ENCODE measurements at places on chromosomes 1 and 21.

- no peak for DNase-seq
Observed at GRCh38 chr1:155042789-155043188, 8.3 kb upstream of the ADAM15 start.

DNA sequence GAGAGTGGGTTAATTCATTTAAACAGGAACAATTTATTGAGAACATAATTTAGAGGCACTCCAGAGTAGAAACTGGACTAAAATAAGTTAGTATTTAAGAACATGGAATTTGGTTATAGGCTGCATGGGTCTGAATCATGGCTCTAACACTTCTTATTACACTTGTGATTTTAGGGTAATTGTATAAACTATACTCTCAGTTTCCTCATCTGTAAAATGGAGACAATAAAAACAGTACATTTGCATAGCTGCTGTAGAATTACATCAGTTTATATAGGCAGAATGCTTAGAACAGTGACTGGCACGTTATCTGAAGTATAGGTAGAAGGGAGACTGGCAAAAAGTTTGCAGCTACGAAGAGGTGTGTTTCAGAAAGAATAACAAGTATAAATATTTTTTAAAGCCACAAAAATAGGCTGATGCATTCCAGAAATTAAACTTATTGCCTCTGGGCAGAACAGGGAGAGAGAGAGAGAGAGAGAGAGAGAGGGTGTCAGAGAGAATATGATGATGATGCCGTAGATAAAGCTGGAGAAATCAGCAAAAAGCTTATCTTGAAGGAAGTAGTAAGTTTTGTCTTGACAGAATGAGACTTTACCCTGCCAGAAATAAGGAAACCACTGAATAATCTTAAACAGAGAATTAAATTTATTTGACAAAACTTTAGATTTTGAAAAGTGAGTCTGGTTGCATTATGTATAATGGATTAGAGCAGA, 8.1 kb upstream of the OR6K3 start:
- DNase-seq = no peak

DNA sequence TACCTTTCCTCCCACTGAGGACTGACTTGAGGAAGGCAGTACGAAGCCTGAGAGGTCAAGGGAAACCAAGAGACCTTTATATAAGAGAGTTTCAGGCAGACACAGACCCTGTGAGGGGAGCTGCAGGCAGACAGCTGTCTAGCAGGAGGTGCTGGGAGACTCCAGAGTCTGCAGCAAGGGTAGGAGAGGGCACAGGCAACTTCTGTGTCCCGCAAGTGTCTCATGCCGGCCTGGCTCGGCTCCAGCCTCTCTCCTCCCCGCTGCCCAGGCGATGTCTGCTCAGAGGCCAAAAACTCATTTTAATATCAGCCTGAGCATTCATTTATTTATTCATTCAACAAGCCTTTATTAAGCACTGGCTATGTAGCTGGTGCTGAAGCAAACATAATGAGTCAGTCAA, 83.0 kb downstream of the KIRREL1 start:
- no peak for DNase-seq

DNA sequence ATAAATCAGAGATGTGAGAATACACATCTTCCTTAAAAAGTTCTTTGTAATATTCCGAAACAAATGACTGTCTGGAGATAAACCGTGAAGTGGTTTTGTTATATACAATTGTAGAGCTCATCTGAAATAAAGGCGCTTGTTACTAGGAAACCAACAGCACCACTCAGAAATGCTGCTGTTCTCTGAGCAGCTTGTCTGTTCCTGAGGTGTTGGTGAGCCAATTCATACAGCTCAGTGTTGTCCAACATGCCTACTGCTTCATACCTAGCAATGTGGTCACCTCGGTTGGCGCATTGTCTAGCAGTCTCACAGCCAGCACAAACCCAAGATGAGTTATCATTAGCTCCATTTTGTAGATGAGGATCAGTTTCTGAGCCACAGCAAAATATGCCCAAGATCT, 44.4 kb downstream of the GFI1 start:
- no peak for DNase-seq

- DNase-seq = peak; percentile 36
Observed at GRCh38 chr1:64956733-64957441, 9.5 kb downstream of the JAK1 start.

- no peak for DNase-seq
Observed at GRCh38 chr1:153688276-153688675, 9.8 kb downstream of the NPR1 start.

- no peak for DNase-seq
Observed at GRCh38 chr1:183032122-183032921, 9.1 kb downstream of the LAMC1 start.

DNA sequence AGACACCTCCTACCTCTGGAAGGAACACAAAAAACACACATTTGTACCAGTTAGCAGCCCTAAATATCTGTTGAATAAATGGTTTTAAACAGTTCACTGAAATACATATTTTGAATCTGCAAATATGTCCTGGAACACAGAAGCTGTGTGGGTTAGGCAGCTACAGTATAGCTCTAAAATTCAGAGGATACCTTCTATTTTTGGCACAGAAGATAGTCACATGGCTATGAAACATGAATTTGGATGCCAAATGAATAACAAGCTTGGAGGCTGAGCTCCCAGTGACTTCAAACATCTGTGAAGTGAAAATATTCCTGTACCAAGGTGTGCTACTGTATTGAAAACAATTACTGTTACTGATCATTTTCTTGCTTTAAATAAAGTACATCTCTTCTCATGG, 391.5 kb upstream of the ADGRL2 start:
- no peak for DNase-seq

- no peak for DNase-seq
Observed at GRCh38 chr1:71351438-71351837, 270.6 kb upstream of the ZRANB2 start.

DNA sequence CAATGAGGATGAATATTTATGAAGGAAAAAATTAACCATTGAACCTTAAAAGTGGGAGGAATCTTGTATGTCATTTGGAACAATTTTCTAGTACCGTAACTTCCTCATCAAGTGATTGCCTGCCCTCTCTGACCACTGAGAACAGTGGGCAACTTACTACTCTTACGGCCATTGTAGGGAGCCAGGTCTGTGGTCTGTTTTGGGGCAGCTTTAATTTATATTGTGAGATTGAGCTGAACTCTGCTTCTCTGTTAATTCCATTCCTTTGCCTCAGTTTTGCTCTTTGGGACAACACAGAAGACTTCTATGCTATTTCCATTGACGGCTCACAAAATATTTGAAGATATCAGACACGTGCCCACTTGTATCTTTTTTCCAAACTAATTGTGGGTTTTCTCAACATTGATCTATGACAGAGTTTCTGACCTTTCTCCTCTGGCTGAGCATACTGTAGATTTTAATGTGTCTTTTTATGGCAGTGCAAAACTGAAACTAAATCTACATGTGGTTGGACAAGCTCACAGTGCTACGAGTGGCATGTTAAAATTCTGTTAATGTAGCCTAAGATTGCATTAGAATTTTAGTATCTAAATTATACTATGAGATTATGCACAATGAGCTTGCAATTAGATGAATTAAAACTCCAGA, 27.8 kb upstream of the ZNF281 start:
- no peak for DNase-seq

DNA sequence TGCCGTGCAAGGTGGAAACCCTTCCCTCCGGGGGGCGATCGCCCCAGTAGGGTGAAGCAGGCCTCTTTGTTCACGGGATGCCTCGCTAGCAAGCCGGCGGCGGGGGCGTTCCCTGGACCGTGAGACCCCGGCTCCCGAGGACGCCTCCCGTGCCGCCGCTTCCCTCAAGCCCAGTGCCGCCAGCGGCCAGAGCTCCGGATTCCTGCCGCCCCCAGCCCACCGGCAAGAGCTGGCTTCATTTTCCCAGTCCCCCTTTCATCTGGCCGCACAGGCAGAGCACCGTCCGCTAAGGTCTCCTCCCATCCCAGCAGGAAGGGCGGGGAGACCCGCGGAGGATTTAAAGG, 16.3 kb downstream of the IER5 start:
- no peak for DNase-seq

- DNase-seq = peak; percentile 55
Observed at GRCh38 chr1:156750191-156750672, 1.2 kb downstream of the HDGF start.

DNA sequence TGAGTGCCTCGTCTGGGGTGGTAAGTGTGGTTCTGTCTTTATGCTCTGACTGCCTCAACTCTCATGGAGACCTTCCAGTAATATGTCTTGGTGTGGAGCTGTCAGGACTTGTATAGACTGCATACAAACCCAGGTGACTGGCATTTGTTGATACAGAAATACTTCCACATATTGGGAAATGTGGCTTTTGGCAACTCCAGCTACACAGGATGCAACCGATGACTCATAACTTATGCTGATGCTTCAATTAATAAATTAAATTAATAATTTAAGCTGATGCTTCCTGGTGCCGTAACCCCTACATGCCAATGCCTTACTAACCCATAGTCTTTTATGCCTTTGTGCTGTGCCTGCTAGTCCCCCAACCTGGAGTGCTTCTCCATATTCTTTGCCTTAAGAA, 72.3 kb upstream of the ARTN start:
- DNase-seq = no peak

DNA sequence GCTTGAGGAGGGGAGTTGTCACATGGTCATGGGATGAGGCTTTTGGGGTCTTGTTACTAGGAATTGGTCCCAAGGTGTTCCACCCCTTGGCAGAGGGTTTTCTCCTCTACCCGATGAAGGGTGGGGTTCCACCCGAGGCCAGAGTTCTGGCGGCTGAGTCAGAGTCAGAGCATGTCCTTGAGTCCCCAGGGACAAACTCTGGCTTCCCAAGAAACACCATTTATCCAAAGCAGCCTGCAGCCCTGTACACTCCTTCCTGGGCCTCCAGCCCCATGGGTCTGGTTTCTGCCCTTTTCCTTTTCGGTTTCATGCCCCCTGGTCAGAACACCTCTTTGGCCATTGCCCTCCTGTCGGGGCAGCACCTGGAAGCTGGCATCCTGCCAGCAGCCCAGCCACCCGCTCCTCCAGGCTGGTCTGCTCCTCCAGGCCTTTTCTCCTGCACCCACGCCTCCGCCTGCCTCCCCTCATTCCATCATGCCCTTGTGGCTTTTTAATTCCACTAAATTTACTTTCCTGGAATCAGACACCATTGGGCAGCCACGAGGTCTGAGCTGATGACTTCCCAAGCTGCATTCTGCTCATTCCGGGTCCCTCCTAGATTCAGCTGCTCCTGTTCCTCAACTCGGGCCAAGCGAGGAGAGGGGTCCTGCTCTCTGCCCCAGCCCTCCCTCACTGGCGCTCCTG, 301.7 kb upstream of the VAMP3 start:
- DNase-seq = no peak

GRCh38 chr1:168082008-168082876, 54.5 kb downstream of the GPR161 start:
- peak; percentile 82 for DNase-seq

DNA sequence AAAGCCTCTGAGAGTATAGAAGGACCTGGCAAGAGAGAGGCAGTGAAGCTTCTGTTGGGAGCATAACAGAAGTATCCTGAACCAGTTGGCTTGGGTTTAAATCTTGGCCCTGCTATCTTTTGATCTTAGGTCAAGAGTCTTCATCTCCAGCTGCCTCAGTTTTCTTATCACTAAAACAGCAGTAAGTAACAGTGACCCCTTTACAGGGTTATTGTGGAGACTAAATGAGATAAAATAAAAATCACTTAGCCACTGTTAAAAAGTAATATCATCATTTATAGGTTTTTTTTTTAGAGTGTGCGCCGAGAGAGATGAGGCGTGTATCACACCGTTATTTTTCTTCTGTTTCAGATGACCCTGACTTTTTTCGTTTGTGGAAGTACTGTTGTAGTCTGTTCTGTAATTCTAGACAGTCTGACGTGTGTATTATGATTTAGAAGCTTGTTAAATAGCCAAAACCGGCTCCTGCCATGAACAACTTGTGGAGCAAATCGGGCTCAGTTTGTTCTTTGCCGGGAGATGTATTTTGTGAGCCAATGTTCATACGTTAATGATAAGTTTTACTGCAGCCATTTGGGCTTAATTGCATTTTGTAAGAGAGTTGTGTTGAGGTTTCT, 1.1 kb downstream of the THRAP3 start:
- DNase-seq = peak; percentile 48

- DNase-seq = no peak
Observed at GRCh38 chr1:111082421-111083203, 57.3 kb downstream of the DRAM2 start.

- no peak for DNase-seq
Observed at GRCh38 chr1:32508761-32509160, 30.5 kb upstream of the ZBTB8A start.

GRCh38 chr21:33199100-33199464, 30.7 kb upstream of the IFNAR2 start:
- DNase-seq = no peak

DNA sequence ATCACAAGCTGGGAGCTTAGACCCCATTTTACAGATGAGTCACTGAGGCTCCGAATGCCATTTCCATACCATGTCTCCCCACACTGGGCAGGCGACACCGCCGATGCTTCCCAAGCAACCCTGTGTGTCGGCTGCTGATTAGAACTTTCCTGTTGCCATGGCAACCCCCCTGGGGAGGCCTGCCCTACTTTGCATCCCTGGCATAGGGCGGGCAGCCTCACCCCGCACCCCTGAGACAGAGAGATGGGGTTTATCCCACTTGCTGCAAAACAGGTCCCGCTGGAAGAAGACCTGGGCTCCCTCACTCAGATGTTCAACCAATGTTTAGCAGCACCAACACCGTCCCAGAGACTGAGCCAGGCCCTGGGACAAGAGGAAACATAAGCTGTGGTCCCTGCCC, 81.5 kb downstream of the CAMK2N1 start:
- no peak for DNase-seq

DNA sequence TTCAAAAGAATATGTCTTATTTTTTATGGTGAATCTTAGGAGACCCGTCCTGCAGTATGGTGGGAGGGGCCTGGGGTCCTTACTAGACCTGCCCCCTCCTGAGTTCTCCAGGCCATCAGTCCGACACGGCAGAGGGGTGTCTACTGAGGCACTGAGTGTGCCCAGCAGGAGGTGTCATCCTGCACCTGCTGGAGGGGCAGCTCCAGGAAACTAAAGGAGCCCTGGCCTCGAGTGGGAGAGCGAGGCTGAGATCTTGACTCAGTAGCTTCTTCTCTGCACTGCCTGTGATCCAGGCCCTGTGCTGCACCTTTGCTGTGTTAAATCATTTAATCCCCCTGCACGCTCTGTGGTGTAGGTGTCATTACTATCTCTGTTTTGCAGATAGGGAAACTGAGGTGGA, 587.7 kb downstream of the PTPRU start:
- DNase-seq = no peak

DNA sequence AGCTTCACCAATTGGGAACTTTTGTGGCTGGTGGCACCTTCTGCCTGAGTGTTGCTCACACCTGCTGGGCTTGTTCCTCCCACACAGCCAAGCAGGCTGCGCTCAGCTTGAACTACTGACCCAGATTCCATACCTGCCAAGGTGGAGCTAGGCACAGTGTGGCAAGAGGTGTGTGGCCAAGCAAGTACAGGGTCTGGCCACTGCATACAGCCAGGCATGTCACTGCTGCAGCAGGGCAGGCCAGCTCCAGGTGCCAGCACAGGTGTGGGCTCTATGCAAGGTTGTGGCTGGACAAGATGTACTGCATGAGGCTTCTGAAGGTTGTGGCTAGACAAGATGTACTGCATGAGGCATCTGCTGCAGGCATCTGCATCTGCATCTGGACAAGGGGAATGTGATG, 1254.8 kb downstream of the AMY1C start:
- no peak for DNase-seq

- no peak for DNase-seq
Observed at GRCh38 chr1:229034342-229034741, 236.6 kb upstream of the RAB4A start.

GRCh38 chr1:53499257-53500203, 40.3 kb downstream of the DMRTB1 start:
- no peak for DNase-seq

GRCh38 chr1:211893260-211893659, 62.7 kb upstream of the LPGAT1 start:
- no peak for DNase-seq

All from K562 (cell line).